Psoas muscle (tissue), 8 donors: ENCODE measurements at places on chromosomes 7 and 10. TPM values are rescaled to one million over a fixed set of nuclear protein-coding genes. Genes with fewer than 3 reads are reported as not detected.
A peak's percentile ranks its signal among the peaks of the same experiment; 100 is the strongest.

DNA sequence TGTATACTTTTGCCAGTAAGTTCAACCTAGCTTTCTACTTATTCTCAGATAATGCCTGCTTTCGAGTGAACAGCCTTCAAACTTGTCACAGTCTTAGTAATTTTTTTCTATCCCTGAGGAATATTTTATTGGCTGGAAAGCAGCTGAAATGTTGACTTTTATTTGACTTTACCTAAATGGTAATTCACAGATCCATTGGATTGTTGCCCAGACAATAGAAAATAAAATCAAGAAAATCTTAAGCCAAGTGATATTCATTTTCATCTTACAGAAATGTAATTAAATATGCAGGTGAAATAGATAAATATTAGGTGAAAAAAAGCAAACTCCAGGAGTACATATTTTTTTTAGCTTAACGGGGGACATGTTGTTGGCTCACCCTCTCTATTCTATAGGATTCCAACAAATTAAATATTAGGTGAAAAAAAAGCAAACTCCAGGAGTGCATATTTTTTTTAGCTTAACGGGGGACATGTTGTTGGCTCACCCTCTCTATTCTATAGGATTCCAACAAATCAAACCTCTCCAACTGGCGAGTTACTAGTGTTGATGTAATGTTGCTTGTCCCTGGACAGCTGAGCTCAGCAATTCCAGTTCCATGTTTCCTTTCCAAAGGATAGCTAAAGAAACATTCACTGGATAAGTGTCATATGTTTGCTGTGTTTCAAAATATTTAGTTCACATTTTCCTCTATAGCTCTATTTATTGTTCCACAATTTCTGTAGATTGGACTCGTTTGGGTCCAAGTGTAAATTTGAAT lies 4.2 kb downstream of the TMEM26 start:
- DNase-seq, result no peak

- DNase-seq, result no peak
These were observed 121.2 kb upstream of the PRKCQ start for GRCh38 chr10:6701289-6701688.

GRCh38 chr10:118635674-118636402 lies 40.4 kb upstream of the PRLHR start:
- DNase-seq, result no peak

DNA sequence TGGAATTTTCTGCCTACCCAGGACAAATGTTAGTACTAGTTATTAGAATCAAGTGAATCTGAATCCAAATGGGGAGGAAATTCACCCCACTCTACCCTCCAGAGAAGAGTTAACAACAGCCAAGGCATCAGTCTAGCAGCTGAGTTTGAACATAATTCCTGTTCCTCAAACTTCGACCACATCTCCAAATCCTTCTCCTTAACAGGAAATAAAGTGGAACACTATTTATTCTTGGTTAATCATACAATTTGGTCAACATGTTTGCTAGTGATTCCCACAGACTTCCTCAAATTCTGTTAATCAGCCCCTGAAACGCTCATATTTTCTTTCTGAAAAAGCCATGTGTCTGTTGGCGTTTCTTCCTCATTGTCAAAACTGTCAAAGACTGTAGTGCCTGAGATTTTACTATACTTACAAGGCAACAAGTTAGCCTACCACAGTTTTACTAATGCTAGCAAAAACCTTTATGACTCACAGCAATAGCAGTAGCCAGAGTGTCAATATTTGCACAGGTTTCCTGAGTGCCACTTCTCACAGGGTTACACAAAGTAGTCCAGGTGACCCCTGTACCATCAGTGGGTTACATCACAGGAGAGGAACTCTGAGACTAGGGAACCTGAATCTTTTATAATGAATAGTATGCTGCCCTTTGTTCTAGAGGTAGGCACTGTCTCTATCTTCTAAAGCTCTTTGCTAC lies 202.9 kb downstream of the GRM3 start:
- no peak for DNase-seq

Gene ZNF485
- polyA plus RNA-seq, result 7.0 TPM

GRCh38 chr10:80530251-80530650 lies 7.5 kb upstream of the SH2D4B start:
- DNase-seq, result peak; percentile 55

Gene PLPP4
- polyA plus RNA-seq, result not detected

Gene MKRN1
- 44.5 TPM for polyA plus RNA-seq

- no peak for DNase-seq
These were observed 56.9 kb upstream of the PPP2R2D start for GRCh38 chr10:131843881-131844284.
